ENCODE measurements at places on chromosomes 12 and 14.

- no peak for DNase-seq
Observed at GRCh38 chr14:63398952-63399351, 80.2 kb upstream of the GPHB5 start.

DNA sequence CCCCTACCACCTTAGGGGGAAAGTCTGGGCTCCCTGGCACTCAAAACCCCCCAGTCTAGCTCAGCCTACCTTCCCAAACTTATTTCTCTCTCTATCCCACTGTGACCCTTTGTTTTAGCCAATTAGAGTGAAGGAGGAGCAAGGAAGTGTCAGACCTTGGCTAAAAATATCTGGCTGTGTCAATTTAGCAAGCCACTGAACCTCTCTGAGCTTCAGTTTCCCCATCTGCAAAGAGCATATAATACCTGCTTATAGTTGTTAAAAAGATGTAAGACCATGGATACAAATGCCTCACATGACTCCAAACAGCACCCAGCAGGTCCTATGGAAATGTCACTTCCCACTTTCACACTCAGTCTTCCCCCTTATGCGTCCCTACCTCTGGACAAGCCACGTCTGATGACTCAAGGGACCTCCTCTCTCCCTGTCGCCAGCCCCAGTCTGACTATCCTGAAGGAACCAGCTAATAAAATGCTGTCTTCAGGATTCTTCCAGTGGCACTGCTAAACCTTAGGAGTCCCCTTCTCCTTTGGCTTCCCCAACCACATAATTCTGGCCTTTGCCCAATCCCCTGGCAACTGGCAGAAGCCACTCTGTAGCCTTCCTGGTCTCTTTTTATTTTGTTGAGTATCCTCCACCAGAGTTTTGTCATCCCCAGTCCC lies 19.3 kb downstream of the FOXN3 start:
- DNase-seq: no peak

DNA sequence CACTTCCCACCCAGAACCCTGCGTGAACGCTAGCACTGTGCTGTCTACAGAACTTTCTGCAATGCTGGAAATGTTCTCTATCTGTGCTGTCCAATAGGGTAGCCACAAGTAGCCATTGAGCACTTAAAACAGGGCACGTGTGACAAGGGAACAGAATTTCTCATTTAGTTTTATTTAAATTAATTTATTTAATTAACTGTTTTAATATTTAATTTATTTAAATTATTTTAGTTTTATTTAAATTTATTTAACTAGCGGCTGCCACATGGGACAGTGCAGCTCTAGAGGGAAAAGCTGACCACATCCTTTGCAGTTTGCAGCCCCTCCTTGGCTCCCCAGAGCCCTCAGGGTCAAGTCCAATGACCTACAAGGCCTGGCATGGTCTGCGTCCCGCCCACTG lies 35.0 kb upstream of the CORO1C start:
- DNase-seq: no peak

- peak; percentile 94 for DNase-seq
Observed at GRCh38 chr14:60722357-60723115, 1.6 kb downstream of the SIX4 start.

- DNase-seq: no peak
Observed at GRCh38 chr14:96582995-96583394, 80.8 kb downstream of the PAPOLA start.

Data from NCI-H2029 (cell line).